ENCODE measurements at places on chromosomes 16 and 17.

GRCh38 chr16:7088711-7089110 is 243.9 kb upstream of the RBFOX1 start:
- DNase-seq = no peak

DNA sequence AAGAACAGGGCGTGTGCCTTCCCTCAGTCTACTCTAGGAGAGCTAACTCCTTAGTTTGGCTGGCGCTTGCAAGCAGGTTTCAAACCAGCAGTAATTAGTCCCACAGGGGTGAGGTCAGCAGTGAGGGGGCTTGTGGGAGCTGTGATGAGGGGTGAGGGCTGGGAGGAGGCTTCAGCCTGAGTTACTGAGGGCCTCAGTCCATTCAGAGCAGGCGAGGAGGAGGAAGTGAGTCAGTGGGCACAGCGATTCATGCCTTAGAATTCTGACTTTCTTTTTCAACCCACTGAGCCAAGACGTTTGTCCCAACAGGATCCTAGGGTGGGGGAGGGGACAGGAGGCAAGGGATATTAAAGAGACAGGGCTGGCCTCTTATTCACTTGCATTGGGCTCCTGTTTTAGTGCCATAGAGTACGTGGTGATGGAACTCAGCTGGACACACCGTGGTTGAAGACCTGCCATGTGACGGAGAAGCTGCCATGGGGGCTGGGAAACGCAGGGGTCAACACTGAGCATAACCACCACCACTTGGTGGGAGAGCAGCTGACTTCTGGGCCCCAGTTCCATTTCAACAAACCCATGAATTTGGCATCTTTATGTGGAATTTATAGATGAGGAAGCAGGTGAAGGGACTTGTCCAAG is 8.3 kb upstream of the ITGA3 start:
- DNase-seq = no peak

DNA sequence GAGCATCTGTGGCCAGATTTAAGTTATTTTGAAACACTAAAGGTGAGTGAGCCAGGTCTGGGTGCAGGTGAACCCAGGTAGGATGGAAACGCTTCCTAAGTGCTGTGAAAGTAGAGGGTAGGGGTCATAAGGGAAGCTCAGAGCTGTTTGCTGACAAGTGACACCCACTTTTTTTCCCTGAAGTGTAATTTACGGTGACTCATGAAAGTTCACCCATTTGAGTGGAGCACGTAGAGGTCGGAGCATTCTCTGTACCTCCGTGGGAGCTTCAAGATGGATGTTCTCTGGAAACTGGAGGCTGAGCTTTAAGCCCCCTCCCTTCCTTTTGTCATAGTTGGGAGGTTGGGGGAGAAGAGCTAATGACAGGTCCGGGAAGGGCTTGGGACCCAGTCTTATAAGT is 44.3 kb downstream of the MPRIP start:
- no peak for DNase-seq

- no peak for DNase-seq
These were observed 6.9 kb downstream of the MYO19 start for GRCh38 chr17:36527621-36528250.

GRCh38 chr16:69554495-69554894 is 11.3 kb upstream of the NFAT5 start:
- DNase-seq = no peak

GRCh38 chr16:26667307-26667706 is 399.4 kb upstream of the C16orf82 start:
- DNase-seq = no peak

- no peak for DNase-seq
These were observed 179.3 kb upstream of the CIBAR2 start for GRCh38 chr16:85291302-85292148.

GRCh38 chr17:18187821-18188761 is 4.5 kb downstream of the ALKBH5 start:
- no peak for DNase-seq

- DNase-seq = no peak
These were observed 19.5 kb upstream of the ITGAX start for GRCh38 chr16:31335431-31335830.

DNA sequence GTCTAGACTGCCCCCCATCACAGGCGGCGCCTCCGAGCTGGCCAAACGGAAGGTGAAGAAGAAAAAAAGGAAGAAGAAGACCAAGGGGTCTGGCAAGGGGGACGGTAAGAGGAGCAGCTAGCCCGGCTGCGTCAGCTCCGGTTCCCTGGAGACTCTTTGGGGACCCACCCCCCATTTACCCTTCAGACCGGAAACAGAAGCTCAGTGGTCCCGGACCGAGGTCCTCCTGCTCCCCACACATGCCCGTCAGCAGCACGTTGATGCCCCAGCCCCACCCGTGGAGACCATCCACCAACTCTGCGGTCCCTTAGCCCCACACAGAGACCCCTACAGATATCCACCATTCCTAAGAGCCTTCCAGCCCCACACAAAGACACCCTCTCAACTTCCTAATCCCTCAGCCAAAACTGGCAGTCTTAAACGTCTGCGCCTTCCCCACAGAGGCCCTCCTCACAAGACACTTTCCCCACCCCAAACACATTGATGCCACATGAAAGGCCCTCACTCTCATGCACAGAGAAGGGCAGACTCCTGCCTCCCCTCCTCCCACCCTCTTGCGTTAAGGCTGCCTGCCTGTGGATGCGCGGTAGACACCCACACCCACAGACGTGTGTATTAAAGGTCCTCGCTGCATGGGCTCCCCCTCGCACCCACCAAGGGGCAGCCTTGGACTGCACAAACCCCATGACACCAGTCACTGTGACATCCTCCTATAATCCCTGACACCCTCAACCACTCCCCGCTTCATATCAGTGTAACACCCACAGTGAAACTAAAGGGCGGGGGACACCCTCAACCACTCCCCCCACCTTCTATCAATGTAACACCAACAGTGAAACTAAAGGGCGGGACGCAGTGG is 58.2 kb upstream of the RPH3AL start:
- DNase-seq = peak; percentile 56

GRCh38 chr17:4527134-4527533 is 28.1 kb downstream of the MYBBP1A start:
- DNase-seq = no peak

DNA sequence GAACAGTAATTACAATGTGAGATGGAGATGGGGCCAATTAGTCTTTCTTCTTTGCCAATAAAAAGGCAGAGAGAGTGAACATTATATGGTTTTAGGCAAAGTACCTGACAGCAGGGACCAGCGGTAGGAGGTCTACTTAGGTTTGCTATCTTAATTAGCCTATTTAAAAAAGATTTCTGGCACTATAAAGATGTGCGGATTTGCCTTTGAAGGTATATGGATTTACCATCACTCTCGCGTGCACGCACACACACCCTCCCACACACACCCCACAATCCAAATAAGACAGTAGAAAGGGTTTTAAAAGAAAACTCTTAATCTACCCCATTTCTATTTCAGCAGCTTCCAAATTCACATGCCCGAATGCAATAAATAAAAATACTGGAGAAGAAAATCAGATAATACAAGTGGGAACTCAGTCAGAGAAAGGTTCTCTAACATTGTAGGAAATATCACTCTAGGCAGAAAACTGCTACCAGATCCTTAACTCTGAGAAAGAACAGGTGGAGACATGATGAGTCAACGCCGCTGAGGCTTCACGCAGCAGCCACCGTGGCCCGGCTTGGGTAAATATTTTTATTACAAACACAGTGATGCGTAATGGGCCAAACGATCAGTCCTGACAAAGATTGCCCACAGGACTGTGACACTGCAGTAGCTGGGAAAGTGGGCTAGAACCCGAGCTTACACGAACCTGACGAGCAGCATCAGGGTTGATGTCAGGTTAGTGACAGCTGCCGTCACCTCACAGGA is 66.6 kb upstream of the AXIN2 start:
- DNase-seq = no peak

DNA sequence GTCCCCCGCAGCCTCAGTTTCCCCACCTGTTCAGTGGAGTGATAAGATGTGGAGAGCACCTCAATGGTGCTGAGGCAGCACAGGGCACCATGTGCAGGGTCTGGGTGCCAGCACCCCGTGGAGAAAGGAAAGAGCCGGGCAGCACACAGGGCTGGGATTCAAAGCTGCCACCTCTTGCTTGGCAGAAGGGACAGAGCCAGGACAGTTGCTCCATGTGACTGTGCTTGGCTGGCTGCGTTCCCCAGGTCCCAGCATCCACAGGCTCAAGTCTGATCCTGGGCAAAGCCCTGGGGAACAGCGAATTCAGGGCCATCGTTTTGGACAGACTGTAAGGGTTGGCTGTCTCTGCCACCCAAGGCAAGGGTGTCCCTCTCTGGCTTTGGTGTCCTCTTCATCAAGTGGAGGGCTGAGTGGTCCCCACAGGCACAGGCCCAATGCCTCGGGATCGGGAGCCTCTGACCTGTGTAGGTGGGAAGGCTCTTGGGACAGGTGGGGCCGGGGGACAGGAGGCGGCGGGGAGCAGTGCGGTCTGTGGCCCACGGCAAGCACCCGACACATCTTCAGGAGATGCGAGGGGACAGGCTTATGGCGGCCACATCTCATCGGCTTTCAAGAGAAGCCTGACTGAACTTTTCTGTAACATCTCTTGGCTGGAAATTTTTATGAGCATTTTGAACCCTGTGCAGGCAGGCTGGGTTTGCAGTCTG is 8.5 kb downstream of the ZNF469 start:
- no peak for DNase-seq

- DNase-seq = no peak
These were observed 7.7 kb upstream of the TMEM92 start for GRCh38 chr17:50266384-50267073.

GRCh38 chr17:35895636-35896587 is 15.8 kb upstream of the CCL5 start:
- no peak for DNase-seq

DNA sequence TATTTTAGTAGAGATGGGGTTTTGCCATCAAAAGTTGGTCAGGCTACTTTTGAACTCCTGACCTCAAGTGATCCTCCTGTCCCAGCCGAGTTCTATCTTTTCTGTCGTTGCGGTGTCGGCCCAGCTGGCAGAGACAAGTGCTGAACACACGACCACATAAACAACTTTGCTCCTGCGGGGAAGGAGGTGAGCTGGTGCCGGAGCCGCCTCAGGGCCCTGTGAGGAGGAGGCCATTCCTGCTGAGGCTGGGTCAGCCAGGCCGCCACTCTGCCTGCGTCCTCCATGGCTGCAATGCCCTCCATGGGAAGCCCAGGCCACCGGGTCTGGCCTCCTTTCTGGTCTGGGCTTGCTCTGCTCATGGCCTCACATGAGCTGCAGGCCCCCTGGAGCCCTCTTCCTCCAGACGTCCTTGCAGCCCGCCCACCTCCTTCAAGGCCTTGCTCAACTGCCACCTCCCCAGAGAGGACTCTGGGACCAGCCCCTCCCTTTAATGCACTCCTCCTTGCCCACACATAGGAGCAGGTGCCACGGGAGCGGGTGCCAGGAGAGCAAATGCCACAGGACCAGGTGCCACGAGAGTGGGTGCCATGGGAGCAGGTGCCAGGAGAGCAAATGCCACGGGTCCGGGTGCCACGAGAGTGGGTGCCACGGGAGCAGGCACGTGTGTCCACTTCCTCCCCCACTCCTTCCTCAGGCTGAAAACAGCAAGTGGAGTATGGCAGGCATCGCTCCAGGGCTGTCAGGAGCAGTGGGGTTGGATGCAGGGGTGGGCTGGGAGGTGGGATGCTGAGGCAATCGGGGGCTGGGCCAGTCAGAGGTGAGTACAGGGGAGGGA is 28.4 kb upstream of the CBFA2T3 start:
- no peak for DNase-seq

DNA sequence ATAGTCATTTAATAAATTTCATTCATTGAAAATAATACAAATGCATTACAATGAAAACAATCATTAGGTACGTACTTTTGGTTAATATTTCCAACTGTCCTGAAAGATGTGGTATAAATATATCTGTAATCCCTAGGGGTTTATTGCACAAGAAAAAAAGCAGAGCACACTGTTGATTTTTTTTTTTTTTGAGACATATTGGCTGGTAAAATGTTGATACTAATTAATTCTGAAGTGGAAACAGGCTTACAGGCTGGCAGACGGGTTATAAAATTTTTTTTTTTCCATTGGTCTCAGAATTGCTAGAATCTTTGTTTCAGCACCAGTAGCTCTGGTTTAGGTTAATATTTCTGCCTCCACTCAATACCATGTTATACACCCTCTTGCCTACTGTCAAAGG is 193.6 kb downstream of the MAP2K6 start:
- no peak for DNase-seq

DNA sequence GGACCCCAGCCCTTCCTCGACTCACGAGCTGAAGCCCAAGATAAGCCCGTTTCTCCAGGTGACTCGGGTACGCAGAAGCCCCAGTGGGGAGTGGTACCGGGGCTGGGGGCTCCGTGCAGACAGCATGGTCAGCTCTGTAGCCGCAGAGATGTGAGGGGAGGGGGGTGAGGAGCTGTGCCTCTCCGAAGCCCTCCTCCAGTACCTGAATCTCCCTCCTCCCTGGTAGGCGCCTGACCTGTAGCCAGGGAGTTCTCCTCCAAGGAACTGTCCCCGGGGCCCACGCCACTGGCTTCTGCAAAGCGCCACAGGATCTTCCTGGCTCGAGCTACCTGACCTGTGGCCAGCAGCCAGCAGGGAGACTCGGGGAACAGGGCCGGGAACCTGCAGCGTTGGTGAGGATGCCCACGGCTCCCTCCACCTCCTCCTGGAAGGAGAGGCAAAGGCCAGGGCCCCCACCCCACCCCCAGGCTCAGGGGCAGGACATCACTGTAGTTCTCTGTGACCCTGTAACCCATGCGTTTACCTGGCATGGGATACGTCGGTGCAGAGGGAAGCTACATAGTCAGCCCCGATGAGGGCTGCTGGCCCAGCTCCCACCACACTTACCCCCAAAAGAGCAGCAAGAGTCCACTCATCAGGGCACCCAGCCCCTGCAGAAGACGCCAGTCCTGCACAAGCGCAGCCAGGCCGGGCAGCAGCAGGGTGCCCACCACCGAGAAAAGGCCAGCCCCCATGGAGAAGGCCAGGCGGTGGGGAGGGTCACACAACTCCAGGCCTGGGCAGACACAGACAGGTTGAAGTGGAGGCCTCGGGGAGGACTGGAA is 1.7 kb downstream of the SLC22A31 start:
- DNase-seq = no peak

GRCh38 chr17:83068641-83069570 is 10.5 kb upstream of the METRNL start:
- DNase-seq = no peak

GRCh38 chr16:54268766-54269165 is 17.8 kb downstream of the IRX3 start:
- no peak for DNase-seq

GRCh38 chr17:82301916-82302567 is 15.4 kb downstream of the CD7 start:
- DNase-seq = peak; percentile 39

GRCh38 chr17:76198702-76199101 is 41.6 kb downstream of the RNF157 start:
- DNase-seq = no peak

GRCh38 chr16:57144027-57144426 is 41.8 kb downstream of the PSME3IP1 start:
- DNase-seq = no peak

Data from activated CD8-positive, alpha-beta memory T cell treated with anti-CD3 and anti-CD28 coated beads for 1 hour (primary cell).